ENCODE measurements at places on chromosomes 7 and 10.

DNA sequence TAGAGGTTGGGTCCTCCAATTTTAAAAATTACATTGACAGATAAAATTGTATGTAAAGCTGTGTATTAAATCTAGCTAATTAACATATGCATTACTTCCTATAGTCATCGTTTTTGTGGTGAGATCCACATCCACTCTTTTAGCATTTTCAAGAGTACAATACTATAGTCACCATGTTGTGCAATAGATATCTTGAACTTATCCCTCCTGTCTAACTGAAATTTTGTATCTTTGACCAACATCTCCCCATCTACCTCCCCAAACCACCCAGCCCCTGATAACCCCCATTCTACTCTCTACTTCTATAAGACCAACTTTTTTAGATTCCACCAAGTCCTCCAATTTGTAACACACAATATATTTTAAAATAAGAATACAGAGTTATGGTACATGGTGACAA, 208.0 kb downstream of the RELN start:
- DNase-seq, result no peak

DNA sequence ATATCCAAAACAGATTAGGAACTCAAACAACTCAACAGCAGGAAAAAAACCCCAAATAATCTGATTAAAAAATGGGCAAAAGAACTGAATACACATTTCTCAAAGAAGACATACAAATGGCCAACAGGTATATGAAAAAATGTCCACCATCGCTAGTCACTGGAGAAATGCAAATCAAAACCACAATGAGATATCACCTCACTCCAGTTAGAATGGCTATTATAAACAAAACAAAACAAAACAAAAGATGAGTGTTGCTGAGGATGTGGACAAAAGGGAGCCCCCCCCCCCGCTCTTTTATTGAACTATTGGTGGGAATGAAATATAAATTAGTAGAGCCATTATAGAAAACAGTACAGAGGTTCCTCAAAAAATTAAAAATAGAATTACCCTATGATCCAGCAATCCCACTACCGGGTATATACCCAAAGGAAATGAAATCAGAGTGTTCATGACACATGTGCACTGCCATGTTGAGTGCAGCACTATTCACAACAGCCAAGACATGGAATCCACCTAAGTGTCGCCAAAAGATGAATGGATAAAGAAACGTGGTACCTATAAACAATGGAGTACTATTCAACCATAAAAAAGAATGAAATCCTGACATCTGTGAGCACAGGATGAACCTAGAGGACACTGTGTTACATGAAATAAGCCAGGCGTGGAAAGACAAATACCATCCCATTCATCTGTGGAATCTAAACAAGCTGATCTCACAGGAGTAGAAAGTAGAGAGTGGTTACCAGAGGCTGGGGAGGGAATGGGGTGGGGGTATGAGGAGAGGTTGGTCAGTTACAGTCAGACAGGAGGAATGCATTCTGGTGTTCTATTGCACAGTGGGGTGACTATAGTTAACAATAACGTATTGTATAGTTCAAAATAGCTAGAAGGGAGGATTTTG, 78.1 kb upstream of the RHEB start:
- DNase-seq, result no peak

GRCh38 chr10:130244031-130244927, 108.1 kb downstream of the GLRX3 start:
- no peak for DNase-seq

GRCh38 chr10:26274391-26274790, 57.8 kb downstream of the GAD2 start:
- DNase-seq, result no peak

GRCh38 chr7:36928311-36928710, 204.0 kb upstream of the AOAH start:
- DNase-seq, result no peak

DNA sequence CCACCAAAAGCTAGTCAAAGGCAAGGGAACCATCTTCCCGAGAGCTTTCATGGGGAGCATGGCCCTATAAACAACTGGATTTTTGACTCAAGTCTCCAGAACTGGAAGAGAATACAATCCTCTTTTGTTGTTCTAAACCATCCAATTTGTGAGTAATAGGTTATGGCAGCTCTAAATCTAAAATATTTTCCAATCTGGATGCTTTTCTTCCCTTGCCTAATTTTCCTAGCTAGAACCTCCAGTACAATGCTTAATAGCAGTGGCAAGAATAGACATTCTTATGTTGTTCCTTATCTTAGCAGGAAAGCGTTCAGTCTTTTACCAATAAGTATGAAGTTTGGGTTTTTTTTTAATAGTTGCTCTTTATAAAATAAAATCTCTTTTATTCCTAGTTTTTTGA, 66.7 kb downstream of the AKR1E2 start:
- DNase-seq, result no peak

DNA sequence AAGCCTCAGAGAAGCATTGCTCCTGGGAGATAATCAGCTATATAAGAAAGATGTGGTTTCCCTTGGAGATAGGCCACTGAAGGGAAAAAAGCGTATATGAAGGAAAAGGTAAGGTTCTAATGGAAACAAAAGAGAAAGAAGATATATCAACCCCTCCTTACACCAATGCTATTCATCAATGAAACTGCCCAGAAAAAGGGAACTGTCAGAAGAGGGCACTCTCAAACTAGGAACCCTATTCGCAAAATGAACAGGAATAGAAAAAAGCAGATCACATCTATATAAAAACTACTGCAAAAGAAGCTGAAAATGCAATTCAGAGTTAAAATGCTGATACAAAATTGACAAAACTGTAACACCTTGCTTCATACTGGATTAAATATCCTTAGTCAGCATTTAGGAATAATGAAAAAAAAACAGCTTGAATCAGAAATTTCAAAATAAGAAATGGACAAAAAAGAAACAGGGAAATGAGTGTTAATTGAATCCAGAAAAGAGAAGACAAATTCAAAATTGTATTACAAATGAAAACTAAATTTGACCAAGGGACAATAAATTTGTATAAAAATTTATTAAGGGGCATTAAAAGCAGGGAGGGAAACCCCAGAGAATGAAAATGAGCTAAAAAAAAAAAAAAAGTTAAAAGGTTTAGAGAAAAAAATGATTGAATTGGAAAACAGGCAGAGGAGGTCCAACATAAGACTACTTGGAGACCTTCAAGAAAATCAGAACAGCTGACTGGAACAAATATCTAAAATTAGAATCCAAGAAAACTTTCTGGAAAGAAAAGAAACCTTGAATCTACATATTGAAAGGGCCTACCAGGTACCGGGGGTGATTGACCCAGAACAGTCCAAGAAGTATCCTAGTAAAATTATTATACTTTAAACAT, 17.9 kb downstream of the NHLRC2 start:
- no peak for DNase-seq

DNA sequence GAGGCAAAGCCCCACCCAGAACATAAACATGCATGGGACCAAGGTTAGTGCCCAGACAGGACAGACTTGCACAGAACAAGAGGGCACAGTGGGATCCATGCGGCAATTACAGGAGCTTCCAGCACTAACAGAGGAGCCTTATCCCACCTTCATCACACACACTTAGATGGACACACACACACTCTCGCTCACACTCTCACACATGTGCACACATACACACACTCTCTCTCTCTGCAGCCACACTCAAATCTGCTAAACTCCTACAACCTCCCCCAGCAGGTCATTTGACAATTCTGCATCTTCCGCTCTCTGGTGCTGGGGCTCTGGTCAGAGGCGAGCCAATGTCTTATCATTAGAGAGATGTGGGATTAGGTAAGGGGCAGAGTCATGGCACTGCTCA, 120.5 kb downstream of the UBE2H start:
- no peak for DNase-seq

GRCh38 chr10:76915316-76915715, 722.3 kb downstream of the KCNMA1 start:
- no peak for DNase-seq

- no peak for DNase-seq
These were observed 77.5 kb upstream of the ADAM12 start for GRCh38 chr10:126465771-126466170.

- no peak for DNase-seq
These were observed 3.3 kb upstream of the SHH start for GRCh38 chr7:155815332-155816191.

GRCh38 chr10:118802126-118802793, 47.5 kb upstream of the CACUL1 start:
- no peak for DNase-seq
